ENCODE measurements at places on chromosomes 6 and 20.

GRCh38 chr6:77332915-77333623 lies 130.2 kb downstream of the HTR1B start:
- DNase-seq = no peak
- peaks cover 10% of the 10 kb centered on the region for H3K4me1 ChIP-seq
- no peaks in the 10 kb centered on the region for H3K36me3 ChIP-seq
- no peak overlapping the region for H3K27ac ChIP-seq
- H3K4me3 ChIP-seq = no peak overlapping the region

- H3K27me3 ChIP-seq = no peaks in the 10 kb centered on the region
- H3K36me3 ChIP-seq = no peaks in the 10 kb centered on the region
- DNase-seq = no peak
Observed at GRCh38 chr6:22801831-22802230, 232.5 kb downstream of the HDGFL1 start.

- peaks cover 18% of the 10 kb centered on the region for H3K27me3 ChIP-seq
- H3K4me1 ChIP-seq = peaks cover 30% of the 10 kb centered on the region
- no peak overlapping the region for H3K4me3 ChIP-seq
- no peak for DNase-seq
Observed at GRCh38 chr6:24905483-24905882, 30.3 kb downstream of the RIPOR2 start.

DNA sequence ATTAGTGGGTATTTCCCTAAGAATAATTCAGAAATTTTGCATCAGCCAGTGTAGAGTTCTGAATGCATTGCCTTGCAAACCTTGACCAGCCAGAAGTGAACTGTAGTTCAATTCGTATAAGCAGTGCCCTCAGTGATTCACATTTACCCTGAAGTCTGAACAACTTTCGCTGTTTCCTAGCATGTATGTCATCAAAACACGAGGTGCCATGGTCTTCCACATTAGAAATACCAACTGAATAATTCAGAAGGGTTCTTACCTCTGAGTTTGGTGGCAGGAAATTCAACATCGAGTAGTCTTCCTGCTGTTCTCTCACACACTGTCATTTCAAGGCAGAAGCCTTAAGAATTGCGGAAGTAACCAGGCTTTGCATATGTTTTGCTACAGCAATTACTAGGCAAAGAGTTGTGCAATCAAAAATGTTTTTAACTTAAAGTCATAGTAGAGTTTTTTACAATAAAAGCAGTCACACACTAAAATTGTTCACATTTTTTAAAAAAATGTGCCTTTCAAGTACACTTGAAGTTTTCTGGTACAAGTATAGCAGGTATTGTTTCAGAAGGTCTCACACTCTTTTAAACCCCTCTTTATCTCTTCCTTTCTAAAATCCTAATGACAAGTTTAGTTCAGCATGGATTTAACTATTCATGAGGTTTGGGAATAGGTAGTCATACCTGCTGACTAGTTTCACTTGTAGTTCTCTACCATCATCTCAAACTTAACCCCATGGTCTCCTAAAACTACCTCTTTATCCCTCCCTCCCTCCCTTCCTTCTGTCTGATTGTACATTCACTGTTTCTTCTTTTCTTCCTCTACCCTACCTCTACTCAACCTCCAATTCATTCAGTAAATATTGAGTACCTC lies 118.3 kb downstream of the STXBP5 start:
- H3K27me3 ChIP-seq = no peaks in the 10 kb centered on the region
- no peak overlapping the region for H3K27ac ChIP-seq
- no peaks in the 10 kb centered on the region for H3K4me1 ChIP-seq
- H3K4me3 ChIP-seq = no peak overlapping the region
- H3K36me3 ChIP-seq = no peaks in the 10 kb centered on the region

- no peaks in the 10 kb centered on the region for H3K27me3 ChIP-seq
- no peak for DNase-seq
- H3K4me3 ChIP-seq = no peak overlapping the region
Observed at GRCh38 chr6:30802731-30803130, 58.4 kb upstream of the IER3 start.

DNA sequence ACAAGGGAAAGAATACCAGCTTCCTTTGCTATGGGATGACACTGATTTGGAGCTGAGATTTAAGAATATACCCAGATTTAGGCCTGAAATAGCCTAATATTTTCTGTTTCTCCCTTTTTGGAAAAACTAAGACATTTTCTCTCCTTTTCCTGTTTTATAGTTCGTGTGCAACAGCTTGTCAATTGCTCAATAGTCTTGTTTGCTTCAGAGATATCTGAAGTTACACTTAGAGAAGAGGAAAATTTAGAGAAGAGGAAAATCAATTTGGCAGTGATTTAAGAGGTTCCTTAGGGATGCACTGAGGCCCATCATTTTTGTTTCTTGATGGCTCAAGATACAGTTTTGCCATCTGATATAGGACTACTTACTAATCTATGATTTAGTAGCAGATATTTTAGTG lies 398.6 kb downstream of the RFPL4B start:
- no peaks in the 10 kb centered on the region for H3K27me3 ChIP-seq
- no peak overlapping the region for H3K4me3 ChIP-seq
- no peaks in the 10 kb centered on the region for H3K36me3 ChIP-seq
- H3K4me1 ChIP-seq = peaks cover 15% of the 10 kb centered on the region
- DNase-seq = no peak

- DNase-seq = no peak
- H3K4me3 ChIP-seq = no peak overlapping the region
- H3K36me3 ChIP-seq = no peaks in the 10 kb centered on the region
- peaks cover 26% of the 10 kb centered on the region for H3K4me1 ChIP-seq
- H3K27me3 ChIP-seq = peaks cover 47% of the 10 kb centered on the region
- H3K27ac ChIP-seq = no peak overlapping the region
Observed at GRCh38 chr20:64165866-64166600, 1.8 kb downstream of the MYT1 start.
